CMK (cell line): ENCODE measurements at places on chromosomes 5 and 9.

- DNase-seq, result no peak
Observed at GRCh38 chr5:140303966-140304365, 1.1 kb upstream of the PFDN1 start.

DNA sequence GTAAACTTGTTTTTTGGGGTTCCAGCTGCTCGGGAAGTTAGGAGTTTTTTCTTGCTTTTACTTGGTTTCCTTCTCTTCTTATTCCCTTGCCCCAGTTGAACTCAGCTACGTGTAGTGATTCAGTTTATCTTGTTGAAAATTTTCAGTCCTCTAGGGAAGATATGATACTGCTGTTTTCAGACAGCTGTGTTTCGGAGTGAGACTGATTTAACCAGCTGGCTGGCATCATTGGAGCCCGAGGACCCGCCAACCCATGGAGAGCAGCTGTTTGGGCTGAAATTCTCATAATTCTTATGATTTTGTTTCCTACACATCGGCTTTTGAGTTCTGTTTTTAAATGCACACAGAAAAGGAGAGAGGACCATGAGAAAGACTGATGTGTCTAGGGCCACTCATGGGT is 271.5 kb downstream of the NR3C1 start:
- no peak for DNase-seq

- no peak for DNase-seq
Observed at GRCh38 chr5:94403483-94403882, 214.9 kb downstream of the KIAA0825 start.

GRCh38 chr5:10684303-10685086 is 76.5 kb downstream of the DAP start:
- no peak for DNase-seq

DNA sequence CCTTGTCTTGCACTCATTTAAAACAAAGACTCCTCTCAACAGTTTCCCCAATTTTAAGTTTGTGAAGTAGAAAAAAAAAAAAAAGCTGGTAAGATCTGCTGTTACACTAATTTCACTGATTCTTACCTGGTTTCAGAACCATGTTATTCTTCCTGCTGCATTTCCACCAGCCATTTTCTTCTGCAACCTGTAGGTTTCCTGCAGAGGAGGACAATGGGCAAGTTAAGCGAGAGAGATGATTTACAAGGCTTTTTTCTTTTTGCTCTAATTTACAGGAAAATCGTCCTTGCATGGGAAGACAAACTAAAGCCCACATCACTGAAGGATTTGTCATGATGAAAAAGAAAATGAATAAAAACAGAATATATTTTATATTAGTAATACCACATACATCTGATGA is 86.0 kb upstream of the SMARCA2 start:
- DNase-seq, result no peak

DNA sequence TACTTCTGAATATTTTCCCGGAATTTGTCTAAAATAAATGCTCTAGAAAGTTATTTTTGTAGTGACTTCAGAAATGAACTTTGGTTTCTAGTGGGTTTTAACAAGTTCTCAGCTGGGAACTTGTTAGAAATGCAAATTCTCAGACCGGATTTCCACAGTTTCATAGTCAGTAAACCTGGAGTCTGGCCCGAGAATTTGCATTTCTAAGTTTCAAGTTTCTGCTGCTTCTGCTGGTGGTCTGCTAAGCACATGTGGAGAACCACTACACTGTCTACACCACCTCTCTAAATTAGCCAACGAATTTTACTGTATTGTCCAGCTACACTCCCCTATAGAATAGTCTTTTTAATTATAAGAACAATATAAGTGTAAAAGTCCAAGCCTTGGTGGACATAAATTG is 208.0 kb downstream of the CHSY3 start:
- DNase-seq, result no peak

DNA sequence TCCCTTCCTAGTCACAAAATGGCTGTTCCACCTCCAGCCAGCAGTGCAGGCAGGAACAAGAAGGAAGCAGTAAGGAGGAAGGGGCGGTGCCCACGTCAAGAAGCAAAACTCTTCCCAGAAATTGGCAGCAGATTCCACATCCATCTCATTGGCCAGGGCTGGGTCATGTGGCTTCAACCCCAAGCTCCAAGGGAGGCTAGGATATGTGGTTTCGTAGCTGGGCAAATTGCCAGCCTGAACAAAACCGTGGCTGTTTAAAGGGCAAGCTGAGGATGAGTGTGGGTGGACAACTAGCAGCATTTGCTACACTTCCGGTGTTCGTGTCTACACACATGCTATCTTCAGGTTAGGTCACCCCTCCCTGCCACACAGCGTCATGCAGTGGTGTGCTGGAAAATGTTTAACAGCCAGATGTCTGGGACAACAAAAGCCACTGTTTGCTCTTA is 92.1 kb upstream of the MAP1B start:
- DNase-seq, result peak; percentile 60

- DNase-seq, result no peak
Observed at GRCh38 chr5:52947208-52947607, 41.9 kb upstream of the ITGA2 start.

GRCh38 chr9:94269264-94269663 is 10.2 kb downstream of the ZNF169 start:
- DNase-seq, result no peak

DNA sequence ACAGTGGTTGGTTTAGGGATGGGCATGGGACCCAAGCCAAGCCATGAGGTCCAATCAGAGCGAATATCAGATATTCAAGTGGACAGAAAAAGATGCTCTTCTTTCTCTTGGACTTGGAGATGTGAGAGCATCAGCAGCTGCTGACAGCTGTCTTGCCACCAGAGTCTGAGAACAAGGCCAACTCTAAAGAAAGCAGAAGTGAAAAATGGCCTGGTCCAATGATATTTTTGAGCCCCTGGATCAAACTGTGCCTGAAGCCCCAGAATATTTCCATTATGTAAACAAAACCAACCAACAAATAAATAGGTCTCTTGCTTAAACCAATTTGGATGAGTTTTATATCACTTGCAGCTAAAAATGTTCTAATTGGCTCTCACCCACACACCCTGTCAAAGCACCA is 30.7 kb upstream of the JADE2 start:
- no peak for DNase-seq

DNA sequence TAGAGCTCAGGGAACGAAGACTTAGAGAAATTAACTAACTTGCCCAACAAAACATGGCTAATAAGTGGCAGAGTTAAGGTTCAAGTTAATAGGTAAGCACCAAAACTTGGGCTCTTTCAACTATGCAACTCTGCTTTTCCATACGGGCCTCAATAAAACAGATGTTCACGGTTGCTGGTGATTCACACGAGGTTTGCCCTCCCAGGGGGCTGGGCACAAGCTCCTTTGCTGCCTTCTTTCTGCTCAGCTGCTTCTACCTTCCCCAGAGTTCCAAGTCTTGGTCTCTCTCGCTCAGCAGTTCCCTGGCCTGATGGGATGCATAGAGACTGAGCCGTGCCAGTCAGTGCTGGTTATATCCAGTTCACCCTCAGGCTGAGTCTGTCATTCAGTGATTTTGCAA is 217.9 kb downstream of the SREK1 start:
- DNase-seq, result no peak

GRCh38 chr5:10788358-10788757 is 27.3 kb upstream of the DAP start:
- no peak for DNase-seq
